Astrocyte (in vitro differentiated cells and primary cell): ENCODE measurements at places on chromosomes 13 and 19.

DNA sequence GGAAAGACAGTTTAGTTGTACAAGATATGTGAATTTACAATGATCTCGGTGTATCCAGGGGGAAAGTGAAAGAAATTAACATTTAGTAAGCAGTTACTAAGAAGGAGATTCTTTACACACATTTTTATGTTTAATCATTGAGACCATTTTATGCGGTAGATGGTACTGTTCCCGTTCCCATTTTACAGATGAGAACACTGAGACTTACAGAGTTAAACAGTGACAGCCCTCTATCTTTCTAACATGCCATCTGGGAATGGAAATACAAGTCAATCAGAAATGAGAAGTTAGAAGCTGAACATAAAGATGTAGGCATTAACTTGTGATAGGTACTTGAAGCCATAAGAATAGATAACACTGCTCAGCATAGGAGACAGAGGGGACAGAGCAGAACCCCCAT is 144.9 kb downstream of the VWA8 start:
- DNase-seq: no peak

- DNase-seq: no peak
Observed at GRCh38 chr13:46721054-46721453, 75.9 kb downstream of the ESD start.

DNA sequence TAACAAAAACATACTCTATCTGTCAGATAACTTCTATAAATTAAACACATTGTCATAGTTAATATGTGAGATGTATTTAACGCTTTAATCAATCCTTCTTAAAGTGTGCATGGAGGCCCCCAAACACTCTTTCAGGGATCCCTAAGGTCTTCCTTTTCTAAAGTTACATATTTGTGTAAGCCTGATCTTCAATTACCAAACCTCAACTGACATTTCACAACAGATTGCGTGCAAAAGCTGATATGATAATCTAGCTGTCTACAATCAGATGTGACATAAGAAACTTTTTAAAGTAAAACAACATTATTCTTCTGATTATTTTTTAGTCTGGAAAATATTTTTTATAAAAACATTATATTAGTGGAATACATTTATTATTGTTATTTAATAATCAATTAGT is 1850.4 kb downstream of the OLFM4 start:
- no peak for DNase-seq

DNA sequence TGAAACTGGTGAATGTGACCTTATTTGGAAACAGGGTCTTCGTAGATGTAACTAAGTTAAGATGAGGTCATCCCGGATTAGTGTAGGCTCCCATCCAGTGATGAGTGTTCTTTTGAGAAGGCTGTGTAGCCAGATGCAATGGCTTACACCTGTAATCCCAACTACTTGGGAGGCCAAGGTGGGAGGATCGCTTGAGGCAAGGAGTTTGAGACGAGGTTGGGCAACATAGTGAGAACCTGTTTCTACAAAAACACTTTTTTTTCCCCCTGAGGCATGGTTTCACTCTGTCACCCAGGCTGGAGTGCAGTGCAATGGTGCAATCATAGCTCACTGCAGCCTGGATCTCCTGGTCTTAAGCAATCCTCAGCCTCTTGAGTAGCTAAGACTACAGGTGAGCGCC is 36.4 kb downstream of the FBN3 start:
- DNase-seq: no peak

DNA sequence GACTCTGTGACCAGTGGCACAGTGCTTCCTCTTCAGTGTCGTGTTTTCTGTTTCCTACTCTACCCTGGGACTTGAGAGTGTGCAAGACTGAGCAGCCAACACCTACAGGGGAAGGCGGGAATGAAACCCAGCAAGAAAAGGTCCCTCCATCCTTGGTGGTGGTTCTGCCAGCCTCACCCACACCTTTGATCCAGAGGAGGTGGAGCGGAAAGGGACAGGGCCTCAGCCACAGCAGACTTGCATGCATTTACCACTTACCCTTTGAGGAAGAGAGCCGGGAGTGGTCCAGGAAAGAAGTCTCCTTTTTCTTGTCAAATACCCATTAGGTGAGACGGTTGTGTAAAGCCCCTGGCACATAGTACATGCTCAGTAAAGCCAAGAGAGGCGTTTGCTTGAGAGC is 164.8 kb upstream of the ZNF536 start:
- DNase-seq: no peak

DNA sequence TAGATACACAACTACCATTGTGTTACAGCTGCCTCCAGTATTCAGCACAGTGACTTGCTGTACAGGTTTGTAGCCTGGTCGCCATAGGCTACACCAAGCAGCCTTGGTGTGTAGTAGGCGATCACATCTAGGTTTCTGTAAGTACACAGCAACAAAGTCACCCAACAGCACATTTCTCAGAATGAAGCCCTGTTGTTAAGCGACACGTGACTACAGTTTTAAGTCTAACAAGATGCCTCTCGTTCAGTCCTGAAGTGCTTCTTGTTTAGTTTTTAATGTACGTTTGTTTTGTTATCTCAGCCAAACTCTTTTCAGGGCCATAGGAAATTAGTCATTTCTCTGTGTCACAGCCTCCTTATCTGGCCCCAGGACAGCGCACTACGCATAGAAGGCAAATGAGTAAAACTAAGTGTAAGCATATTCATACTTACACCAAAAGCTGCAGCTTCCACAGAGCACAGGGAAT is 50.0 kb upstream of the GPR183 start:
- DNase-seq: peak; percentile 85

DNA sequence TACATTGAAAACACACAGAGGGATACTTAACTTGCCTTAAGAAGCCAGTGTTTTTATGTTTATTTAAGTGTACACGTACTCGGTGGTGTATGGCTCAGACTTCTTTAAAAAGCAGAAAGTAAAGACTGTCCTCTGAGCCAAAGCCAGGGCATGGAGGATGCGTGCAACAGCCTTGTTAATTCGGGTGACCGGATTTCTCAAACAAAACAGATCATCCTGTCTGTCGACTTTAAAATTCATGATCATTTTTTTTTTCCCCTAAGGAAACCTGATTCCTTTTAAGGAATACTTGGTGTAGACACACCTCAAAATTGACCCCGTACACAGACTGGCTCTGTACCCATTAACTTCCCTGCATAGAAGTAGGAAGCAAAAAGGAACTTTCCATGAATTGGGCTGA is 124.7 kb upstream of the RNF113B start:
- DNase-seq: peak; percentile 65

DNA sequence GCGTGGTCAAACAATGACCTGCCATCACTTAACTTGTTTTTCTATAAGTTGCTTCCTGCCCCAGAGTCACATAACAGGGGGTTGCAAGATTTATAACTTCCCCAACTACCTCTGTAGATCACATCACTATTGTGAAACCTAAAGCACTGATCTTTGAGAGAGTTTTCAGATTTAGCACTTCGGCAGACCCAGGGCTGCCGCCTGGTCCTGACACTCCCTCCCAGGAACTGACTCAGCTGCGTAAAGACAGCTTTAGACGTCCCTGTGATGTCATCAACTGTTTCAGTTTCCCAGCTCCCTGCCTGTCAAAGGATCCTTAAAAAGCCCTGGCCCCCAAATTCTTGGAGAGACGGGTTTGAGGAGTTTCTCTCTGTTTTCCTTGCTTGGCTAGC is 33.3 kb downstream of the IGFL2 start:
- peak; percentile 75 for DNase-seq

DNA sequence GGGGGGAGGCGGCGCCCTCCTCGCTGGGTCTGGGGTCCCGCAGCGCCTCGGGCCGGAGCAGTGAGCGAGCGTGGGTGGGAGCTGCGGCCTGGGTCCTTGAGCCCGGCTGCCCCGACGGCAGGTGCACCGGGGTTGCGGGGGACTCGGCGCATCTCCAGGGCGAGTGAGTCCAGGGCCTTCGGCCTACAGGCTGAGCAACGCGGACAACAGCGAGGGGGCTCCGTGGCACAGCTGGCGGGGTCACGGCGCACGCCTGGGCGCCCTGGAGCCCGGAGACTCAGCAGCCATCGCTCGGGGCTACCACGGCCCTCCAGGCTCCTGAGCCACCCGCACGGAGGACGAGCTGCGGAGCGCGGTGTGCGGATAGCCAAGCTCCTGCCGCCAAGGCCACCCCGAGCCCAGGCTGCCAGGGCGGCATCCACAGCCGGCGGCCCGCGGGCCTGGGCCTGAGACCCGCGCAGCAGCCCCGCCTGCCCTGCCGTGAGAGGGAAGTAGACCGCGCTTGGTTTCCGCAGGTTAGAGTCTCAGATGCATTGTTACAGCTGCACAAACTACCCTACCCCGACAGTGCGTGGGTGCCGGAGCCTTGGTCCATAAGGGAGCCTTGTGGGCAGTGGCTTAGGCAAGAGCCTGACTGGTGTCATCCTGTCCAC is 253.9 kb upstream of the SGCG start:
- no peak for DNase-seq

DNA sequence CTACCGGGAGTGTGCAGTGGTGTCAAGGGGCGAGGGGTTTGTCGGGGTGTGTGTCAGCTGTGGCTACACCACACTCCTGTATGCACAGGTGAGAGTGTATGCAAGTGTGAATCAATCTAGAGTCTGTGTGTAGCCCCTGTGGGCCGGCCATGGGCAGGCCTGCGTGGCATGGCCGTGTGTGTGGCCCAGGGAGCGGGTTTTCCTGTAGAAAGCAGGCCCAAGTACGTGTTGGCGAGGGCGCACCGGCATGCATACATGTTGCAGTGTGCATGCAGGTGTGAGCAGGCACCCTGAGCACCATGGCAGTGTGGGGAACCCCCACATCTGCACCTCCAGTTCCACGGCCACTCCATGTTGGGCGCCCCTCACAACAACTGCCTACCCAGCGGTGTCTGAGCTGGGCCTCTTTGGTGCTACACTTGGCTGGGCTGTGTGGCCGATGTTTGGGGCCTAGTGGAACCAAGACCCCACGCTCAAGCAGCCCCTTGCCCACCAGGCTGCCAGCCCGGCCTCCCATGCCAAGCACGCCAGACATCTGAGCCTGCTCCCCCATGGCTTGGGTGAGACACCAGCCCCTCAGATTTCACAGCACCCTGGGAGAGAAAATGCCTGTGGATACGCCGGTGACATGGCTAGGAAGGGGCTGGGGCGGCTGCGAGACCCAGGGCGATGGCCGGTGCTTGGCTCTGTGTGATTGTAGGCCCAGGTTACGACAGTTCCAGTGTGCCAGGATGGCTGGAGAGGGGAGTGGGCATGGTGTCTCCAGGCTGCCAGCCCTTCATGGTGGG is 2.1 kb downstream of the NFIX start:
- no peak for DNase-seq

GRCh38 chr13:59963827-59964226 is 199.9 kb downstream of the DIAPH3 start:
- DNase-seq: no peak

- DNase-seq: no peak
Observed at GRCh38 chr19:31529121-31529520, 179.9 kb upstream of the TSHZ3 start.

- no peak for DNase-seq
Observed at GRCh38 chr13:86826232-86826631, 844.9 kb upstream of the SLITRK5 start.

DNA sequence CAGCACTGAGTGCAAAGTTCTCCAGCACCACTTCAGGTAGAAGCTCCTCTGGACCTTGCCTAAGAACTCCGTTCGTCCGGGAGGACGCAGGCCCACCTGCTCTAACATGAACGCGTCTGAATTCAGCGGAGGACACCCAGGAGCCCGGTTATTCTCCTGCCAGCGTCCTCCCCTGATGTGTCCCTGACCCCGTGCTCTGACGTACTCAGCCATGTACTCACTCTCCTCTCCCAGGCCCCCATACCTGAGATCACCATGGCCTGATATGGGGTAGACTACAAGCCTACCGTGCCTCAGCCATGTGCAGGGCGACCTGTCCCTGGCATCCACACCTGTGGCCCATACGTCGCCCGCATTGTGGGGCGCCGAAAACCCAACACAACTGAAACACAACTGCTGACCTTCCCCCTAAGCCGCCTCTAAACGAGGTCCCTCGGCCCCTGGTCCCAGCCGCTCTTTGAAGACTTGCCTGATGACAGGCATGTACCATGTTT is 744 bp upstream of the ZNF584 start:
- no peak for DNase-seq
